ENCODE measurements at places on chromosomes 11 and 22. TPM values are rescaled to one million over a fixed set of nuclear protein-coding genes. Genes with fewer than 3 reads are reported as not detected.

The SCUBE2 gene
- 0.31 TPM for total RNA-seq

DNA sequence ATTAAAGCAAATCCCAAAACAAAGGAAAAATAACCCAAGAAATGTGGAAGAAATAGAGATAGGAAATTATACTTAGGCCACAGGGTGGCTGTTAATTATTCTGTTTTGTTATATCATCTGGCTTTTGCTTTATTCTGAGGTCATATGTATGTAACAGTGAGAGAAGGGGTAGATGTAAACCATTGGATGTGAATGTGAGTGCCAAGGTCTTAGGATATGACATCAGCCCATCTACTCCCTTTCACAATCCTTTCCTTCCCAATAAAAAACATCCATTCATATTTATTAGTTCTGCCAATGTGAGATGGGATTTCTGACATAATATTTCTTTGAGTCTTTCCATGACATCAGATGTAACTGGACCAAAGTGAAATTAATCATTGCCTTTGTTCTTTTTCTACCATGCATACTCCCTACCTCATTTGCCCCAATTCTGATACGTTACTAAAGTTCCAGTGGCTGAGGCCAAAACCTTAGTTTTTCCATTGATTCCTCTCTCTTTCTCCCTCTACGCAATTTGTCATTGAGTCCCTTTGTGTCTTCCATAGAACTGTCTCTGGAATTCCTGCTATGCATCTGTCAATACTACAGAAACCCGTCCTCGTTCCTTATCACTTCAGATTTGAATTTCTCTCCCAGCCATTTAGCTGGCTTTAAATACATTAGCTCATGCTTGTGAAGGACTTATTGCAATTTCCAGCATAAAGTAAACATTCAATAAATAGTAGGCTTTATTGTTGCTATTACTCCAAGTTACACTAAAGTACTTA lies 170.3 kb downstream of the ARHGAP42 start:
- H3K27ac ChIP-seq, result no peak overlapping the region
- DNase-seq, result no peak
- no peaks in the 10 kb centered on the region for H3K36me3 ChIP-seq
- no peaks in the 10 kb centered on the region for H3K27me3 ChIP-seq

The FGF3 gene
- not detected for total RNA-seq

DNA sequence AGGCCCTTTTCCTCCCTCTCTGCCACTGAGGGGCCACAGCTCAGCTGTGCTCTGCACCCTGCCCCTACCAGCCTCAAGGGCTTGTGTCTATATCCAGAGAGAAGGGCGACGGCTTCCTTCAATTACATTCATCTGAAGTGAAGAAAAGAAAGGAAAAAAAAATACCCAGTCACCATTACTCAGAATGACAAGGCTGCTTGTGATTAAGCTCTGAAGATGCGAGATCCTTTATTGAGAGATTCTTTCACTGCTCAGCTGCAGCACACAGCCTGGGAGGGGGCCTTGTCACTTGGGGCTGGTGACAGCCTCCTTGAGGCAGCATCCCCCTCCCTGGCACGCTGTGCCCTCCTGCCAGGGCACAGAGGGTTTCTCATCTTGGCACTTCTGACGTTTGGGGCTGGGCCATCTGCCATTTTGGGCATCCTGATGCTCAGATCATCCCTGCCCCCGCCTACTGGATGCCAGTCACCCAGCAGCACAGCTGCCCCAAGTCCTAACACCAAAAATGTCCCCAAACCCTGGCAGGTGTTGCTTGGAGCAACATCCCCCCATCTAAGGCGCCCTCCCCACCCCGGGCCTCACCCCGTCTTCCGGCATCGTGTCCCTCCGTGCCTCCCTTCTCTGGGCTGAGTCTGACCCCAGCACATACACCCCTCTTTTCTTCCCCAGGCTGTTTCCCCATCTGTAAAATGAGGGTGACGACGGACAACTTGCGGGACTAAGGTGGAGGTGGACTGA lies 1394.7 kb downstream of the BRD1 start:
- no peaks in the 10 kb centered on the region for H3K4me1 ChIP-seq
- no peaks in the 10 kb centered on the region for H3K36me3 ChIP-seq
- H3K27ac ChIP-seq, result no peak overlapping the region
- H3K27me3 ChIP-seq, result no peaks in the 10 kb centered on the region
- no peak overlapping the region for H3K4me3 ChIP-seq
- no peak for DNase-seq

DNA sequence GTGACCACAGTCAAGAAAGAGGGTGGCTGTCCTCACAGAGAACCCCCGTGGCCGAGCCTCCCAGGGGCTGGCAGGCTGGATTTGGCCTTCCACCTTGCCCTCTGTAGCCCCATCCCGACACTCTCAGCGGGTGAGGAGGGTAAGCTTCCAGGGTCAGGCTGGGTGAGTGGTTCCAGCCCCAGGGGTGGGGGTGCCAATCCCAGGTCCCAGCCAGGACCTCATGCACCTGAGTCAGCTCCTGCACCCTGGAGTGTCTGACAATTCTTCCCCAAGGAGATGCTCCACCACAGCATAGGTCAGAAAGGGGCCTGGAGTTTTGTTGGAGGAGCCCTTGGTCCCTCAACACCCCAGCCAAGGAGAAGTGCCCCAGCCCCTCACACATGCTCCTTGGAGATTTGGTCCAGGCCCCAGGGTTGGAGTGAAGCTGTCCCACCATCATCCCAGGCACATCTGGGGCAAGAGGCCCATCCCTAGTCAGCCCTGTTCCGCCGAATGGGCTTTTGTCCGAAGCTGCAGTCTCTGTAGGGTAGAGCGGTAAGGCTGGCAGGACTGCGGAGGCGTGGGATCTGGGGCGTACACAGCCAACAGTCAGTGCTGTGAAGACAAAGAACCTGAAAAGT lies 8.4 kb downstream of the LINC01488 start:
- H3K27ac ChIP-seq, result no peak overlapping the region
- H3K27me3 ChIP-seq, result no peaks in the 10 kb centered on the region
- no peaks in the 10 kb centered on the region for H3K36me3 ChIP-seq
- no peak overlapping the region for H3K4me3 ChIP-seq
- no peak for DNase-seq

The SLC37A2 gene
- 0.67 TPM for total RNA-seq

The SLC1A2 gene
- not detected for total RNA-seq

The TMPRSS13 gene
- 0.15 TPM for total RNA-seq

GRCh38 chr22:29530716-29531115 lies 22.8 kb downstream of the THOC5 start:
- no peak for DNase-seq
- H3K27ac ChIP-seq, result no peak overlapping the region
- peaks cover 33% of the 10 kb centered on the region for H3K36me3 ChIP-seq
- H3K27me3 ChIP-seq, result no peaks in the 10 kb centered on the region
- H3K4me3 ChIP-seq, result no peak overlapping the region

GRCh38 chr11:97525273-97525672 lies 1135.5 kb downstream of the JRKL start:
- H3K27ac ChIP-seq, result no peak overlapping the region
- H3K36me3 ChIP-seq, result no peaks in the 10 kb centered on the region
- no peaks in the 10 kb centered on the region for H3K4me1 ChIP-seq
- no peak for DNase-seq
- no peak overlapping the region for H3K4me3 ChIP-seq
- no peaks in the 10 kb centered on the region for H3K27me3 ChIP-seq

- H3K27me3 ChIP-seq, result peaks cover 19% of the 10 kb centered on the region
- no peaks in the 10 kb centered on the region for H3K36me3 ChIP-seq
- H3K4me1 ChIP-seq, result peaks cover 7% of the 10 kb centered on the region
These were observed 8.4 kb downstream of the LRRC10B start for GRCh38 chr11:61516675-61517572.

DNA sequence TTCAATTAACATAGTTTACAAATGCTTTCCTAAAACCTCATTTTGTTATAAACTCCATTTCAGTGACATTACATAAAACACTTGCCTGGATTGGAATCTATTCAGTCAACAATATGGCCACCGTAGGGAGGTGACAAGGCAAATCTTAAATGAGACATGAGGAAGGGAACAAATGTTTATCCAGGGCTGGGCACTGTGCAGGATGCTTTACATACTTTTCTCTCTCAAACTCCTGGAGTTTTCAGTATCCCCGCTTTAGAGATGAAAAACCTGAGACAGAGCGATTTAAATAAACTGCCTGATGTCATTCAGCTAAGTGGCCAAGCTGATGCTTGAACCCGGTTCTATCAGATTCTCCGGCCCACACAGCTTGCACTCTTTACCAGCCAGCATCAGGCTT lies 259.9 kb downstream of the CADM1 start:
- H3K4me1 ChIP-seq, result no peaks in the 10 kb centered on the region
- H3K27me3 ChIP-seq, result peaks cover 7% of the 10 kb centered on the region
- H3K36me3 ChIP-seq, result no peaks in the 10 kb centered on the region
- H3K27ac ChIP-seq, result no peak overlapping the region
